Epithelial cell of proximal tubule (primary cell): ENCODE measurements at places on chromosomes 3 and 15. TPM values are rescaled to one million over a fixed set of nuclear protein-coding genes. Genes with fewer than 3 reads are reported as not detected.

GRCh38 chr3:70273492-70273891 lies 38.9 kb downstream of the MDFIC2 start:
- DNase-seq, result no peak

- DNase-seq, result no peak
These were observed 9.8 kb upstream of the LRRC34 start for GRCh38 chr3:169822540-169822939.

DNA sequence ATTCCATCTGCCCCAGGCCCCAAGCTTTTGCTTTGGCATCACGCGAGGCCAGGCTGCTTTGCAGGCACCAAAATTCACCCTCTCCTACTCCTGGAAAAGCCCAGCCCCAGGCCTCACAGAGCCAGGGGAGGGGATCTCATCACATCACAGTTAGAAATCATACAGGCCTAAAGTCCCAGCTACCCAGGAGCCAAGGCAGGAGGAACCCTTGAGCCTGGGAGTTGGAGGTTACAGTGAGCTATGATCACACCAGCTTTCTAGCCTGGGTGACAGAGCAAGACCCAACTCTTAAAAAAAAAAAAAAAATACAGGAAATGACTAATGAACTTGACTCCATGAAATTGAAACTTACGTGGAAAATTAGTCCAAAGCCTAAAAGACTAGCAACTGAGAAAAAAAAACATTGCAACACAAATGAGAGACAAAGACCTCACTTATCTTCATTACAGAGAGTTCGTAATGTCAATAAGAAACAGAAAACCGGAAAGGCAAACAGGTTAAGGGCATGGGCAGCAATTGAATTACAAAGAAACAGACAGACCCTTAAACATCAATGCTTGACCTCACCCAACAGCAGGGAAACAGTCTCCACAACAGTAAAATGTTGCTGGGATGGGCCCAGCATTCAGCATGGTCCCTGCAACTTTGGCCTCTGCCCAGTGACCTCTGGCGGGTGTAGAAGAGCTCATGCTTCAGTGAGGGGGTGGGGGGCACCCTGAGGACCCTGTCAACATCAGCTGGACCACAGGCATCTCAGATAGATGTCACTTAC lies 151.5 kb downstream of the LRRK1 start:
- DNase-seq, result peak; percentile 52

GRCh38 chr3:68751888-68752287 lies 180.5 kb downstream of the TAFA4 start:
- no peak for DNase-seq

GRCh38 chr3:30457726-30458125 lies 148.7 kb upstream of the TGFBR2 start:
- DNase-seq, result no peak

GRCh38 chr15:81625896-81626295 lies 251.9 kb upstream of the TMC3 start:
- DNase-seq, result no peak

The TTLL13 gene
- not detected in 2 replicates for total RNA-seq

- DNase-seq, result no peak
These were observed 110.8 kb upstream of the LIPC start for GRCh38 chr15:58321034-58321433.

- no peak for DNase-seq
These were observed 165.4 kb downstream of the TJP1 start for GRCh38 chr15:29656636-29657475.

DNA sequence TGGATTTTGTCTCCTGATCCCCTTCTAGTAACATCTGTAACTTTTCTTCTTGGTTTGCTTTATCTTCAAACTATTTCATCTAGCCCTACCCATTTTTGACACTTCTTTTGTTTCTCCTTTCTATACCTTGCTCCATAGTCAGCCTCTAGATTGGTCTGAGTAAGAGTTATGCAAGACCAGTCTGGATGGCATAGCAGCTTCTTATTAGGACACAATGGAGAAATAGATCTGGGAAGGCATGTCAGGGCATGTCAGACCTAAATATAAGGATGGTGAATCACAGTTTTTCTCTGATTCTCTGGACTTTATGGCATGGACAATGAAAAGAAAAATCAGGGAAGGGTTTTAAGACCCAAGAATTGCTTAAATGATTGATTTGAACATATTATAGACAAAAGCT lies 452.5 kb downstream of the RAP2B start:
- DNase-seq, result peak; percentile 50

- DNase-seq, result no peak
These were observed 36.3 kb downstream of the STAC start for GRCh38 chr3:36416599-36416998.

GRCh38 chr15:34119291-34119690 lies 17.4 kb downstream of the PGBD4 start:
- no peak for DNase-seq

GRCh38 chr3:116517308-116517707 lies 72.0 kb upstream of the LSAMP start:
- DNase-seq, result no peak

The EPHB3 gene
- total RNA-seq, result 0.07 and 0.92 TPM in 2 replicates

The LRRIQ4 gene
- total RNA-seq, result 0.07 TPM in 1 of 2 replicates, not detected in the other

The DNAH12 gene
- total RNA-seq, result not detected in 2 replicates

GRCh38 chr15:74417225-74417624 lies 16.5 kb downstream of the SEMA7A start:
- DNase-seq, result no peak

The COLQ gene
- total RNA-seq, result 0.12 and 0.14 TPM in 2 replicates

GRCh38 chr3:41477399-41478014 lies 278.2 kb downstream of the CTNNB1 start:
- DNase-seq, result peak; percentile 29

The CPN2 gene
- not detected in 2 replicates for total RNA-seq

The GUCA1C gene
- 0.23 and 0.58 TPM in 2 replicates for total RNA-seq

The DUOXA2 gene
- not detected in 2 replicates for total RNA-seq

The ARGFX gene
- total RNA-seq, result not detected in 2 replicates

The ISG20 gene
- 7.6 and 17.3 TPM in 2 replicates for total RNA-seq

GRCh38 chr3:31014317-31015040 lies 120.0 kb upstream of the GADL1 start:
- no peak for DNase-seq

The USP13 gene
- total RNA-seq, result 9.3 and 10.3 TPM in 2 replicates

The AHSG gene
- total RNA-seq, result not detected in 2 replicates

The ACTL6A gene
- 108 and 134 TPM in 2 replicates for total RNA-seq

- DNase-seq, result no peak
These were observed 1.1 kb upstream of the ANPEP start for GRCh38 chr15:89815769-89816168.

DNA sequence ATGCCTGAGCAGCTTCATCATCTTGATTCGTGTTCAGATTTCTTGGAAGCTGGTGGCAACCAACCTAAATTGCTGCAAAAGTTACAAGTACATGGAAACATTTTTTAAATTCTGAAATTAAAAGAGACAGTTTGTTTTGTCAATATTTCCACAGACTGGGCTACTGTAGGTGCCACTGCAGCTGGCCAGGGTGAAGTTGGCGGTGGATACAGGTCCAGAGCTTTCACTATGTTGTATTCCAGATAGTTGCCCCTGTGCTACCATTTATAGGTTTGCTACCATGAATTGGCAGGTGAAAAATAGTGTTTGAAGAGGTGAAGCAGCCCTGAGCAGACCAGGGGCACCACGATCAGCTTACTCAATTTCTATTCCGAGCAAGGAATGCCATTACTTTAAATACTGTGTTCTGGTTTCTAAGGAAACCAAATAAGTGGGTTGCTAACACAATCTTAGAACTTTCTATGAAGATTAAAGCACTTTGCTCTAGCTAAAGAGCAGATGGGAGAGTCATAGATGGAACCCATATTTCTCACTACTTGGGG lies 21.2 kb upstream of the SHC4 start:
- DNase-seq, result no peak

DNA sequence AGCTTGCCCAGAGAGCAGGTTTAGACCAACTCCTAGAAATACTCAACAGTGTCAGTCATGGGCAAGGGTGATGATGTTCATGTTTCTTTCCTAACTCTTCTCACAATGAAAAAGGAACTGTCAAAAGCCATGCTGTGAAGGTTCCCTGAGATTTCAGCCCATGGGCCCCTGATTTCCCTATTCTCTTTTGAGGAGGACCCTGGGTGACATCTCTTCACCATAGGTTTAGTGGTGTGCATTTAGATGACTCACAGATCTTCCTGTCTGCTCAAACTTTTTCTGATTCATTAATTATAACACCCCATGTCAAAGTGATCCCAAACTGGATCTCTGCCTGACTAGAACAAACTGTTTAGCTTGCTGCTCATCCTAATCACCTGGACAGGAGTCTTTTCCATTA lies 108.0 kb downstream of the BBX start:
- DNase-seq, result no peak

DNA sequence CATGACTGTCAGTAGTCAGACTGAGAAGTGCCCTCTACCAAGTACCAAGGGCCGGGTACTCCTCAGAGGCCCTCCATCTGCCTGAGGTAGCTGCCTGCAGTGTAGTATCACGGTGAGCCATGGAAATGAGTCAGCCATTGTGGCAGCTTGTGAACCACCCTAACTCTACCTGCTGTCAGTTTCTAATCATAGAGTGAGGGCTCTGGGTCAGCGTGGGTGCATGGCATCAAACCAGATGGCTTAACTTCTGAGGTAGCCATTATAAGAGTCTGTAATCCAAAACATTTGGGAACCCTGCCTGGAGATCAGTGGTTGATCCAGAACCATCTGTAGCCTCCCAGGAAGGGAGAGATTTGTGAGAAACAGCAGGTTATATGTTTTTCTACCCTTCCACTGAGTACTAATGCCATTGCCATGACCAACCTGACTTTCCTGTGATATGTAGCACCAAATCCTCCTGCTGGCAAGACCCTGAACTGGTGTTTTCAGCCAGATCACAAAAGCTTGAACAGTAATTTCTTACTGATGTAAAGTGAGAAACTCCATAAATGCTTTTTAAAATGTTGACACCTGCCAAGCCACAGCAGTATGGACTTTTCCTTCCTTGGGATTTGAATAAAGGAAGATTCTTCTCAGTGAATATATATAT lies 38.9 kb downstream of the ABHD2 start:
- no peak for DNase-seq

DNA sequence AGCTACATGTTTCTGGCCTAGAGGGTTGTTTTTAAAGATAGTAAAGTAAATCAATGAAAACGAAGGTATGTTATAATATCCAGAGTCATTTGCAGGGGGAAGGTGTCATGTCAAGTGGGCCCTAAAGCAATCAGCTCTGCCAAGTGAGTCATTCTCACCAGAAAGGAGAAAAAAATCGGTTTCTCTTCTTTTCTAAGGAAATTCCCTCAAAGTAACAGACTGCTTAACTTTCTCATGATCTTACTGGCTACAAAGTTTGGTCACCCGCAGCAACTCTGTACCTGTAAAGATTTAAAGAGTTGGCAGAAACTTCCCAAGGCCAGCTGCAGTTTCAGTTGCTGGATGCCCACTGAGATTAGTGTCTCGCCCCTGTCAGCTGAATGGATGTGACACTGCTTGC lies 5.5 kb upstream of the FSIP1 start:
- no peak for DNase-seq

- DNase-seq, result no peak
These were observed 31.1 kb downstream of the MME start for GRCh38 chr3:155110996-155111901.

The ABHD6 gene
- total RNA-seq, result 2.4 and 6.4 TPM in 2 replicates

The NT5DC2 gene
- total RNA-seq, result 144 and 229 TPM in 2 replicates

GRCh38 chr15:87671289-87671688 lies 585.2 kb downstream of the NTRK3 start:
- DNase-seq, result no peak

The ACP3 gene
- total RNA-seq, result 0.46 TPM in 1 of 2 replicates, not detected in the other

- no peak for DNase-seq
These were observed 20.9 kb downstream of the ERICH6 start for GRCh38 chr3:150682824-150683223.

The FAM3D gene
- total RNA-seq, result not detected in 2 replicates

DNA sequence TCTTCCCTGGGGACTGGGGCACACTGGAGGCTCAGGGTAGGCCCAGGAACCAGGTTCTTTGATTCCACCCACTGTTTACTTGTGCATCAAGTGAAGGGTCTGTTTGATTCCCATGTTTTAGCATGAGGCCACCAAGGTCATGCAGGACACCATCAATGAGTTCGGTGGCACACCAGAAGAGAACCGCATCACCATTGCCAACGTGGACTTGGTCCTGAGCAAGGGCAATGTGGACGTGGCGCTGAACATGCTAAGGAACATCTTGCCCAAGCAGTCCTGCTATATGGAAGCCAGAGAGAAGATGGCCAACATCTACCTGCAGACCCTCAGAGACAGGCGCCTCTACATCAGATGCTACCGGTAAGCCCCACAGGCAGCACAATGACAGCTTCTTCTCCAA lies 21.5 kb downstream of the TTC21A start:
- DNase-seq, result no peak

DNA sequence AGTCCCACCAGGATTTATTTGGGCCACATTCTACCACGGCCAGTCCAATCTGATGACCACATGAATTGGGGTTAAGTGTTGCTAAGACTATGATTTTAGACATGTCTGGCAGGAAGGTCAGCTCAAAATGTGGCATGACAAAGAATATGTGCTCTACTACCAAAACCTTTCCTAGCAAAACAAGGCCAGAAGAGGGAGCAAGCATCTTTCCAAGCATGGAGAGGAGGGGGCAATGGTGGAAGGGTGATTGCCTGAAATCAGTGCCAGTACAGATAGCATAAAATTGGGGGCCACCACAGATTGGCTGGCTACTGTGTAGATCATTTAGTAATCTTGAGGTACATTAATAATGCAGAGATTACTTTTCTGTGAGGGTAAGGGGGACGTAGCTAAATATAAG lies 43.2 kb downstream of the TMEM39A start:
- no peak for DNase-seq

The SHF gene
- 0.80 and 1.1 TPM in 2 replicates for total RNA-seq

- no peak for DNase-seq
These were observed 164.6 kb downstream of the SMAD6 start for GRCh38 chr15:66866656-66867055.

The PLA1A gene
- 0.14 and 0.52 TPM in 2 replicates for total RNA-seq

DNA sequence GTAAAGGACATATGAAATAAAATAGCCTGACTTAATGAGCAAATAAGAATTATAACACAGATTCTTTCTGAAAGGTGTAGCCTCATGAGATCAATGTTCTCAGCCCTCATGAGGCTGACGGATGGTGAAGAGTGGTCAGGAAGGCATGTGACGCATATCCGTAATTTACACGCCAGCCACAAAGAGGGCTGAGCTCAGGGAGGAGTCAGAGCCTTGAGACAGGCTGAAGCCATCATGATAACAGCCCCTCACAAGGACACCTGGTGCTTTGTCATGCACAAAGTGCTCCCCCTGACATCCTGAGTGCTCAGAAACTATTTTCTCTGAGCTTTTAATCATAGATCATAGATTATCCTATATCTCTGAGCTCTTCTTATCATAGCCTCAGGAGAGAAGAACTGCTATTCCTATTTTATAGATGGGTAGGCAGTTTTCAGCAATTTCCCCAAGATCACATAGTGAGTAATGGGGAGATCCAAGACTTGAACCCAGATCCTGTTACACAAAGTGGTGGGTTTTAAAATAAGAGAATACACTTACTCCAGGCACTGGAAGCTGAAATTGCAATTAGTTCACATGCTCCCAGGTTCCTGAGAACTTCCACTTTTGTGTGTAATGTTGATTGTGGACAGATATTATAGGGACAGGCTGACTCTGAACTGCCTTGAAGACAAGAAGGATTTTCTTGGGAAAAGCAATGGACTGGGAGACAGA lies 267.1 kb downstream of the RPLP1 start:
- DNase-seq, result no peak

The MOBP gene
- 0.35 TPM in 1 of 2 replicates, not detected in the other for total RNA-seq

- no peak for DNase-seq
These were observed 37.1 kb downstream of the SLC12A8 start for GRCh38 chr3:125175295-125176078.

The CRTC3 gene
- total RNA-seq, result 7.1 and 10.0 TPM in 2 replicates
